Left renal pelvis (tissue), 4 donors: ENCODE measurements at places on chromosomes 2 and 18.

DNA sequence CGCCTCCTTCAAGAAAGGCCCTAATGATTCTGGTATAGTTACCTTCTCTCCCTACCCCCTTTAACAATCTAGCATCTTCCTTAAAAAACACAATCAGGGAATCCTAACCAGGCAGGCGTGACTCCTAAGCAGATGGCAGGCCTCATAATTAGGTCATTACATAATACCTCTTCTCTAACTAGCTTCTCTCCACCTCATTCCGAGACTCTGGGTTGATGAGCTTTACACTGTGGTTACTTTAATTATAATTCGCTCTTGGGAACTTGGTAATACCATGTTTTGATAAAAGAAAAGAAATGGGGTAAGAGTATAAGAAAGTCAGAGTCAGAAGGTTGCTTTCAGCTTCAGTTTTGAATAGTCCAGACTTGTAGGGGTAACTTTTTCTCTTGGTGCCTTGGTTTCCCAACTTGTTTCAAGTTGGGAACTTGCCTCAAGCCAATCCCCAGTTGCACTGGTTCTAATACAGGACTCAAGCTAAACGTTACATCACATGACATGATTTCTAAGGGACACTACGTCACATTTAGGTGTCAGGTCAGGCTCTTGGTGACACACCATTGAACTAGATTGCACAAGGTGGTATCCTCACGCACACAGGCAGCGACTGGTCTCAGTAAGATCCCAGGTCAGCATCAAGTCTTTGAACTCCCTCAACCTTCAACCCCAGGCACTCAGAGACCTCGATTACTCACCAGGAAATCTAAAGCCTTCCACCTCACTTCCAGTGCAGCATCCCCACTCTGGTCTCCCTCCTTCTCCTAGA is 59.2 kb downstream of the AAK1 start:
- DNase-seq = no peak

DNA sequence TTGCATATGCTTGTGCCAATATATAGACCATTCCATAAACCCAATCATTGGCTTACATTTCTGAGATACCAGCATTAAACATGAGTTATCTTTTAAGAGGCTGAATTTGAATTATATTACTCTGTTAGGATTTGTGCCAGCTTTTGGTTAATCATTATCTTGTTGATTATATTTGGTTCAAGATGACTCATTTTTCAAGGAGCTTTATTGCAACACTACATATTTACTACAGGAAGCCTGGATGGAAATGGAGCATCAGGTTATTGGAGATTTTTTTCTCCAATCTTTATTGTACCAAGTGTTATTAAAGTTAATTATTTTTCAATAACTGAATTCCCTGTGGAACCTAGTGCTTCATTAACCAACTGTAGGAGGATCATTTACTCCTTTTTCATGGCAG is 26.4 kb downstream of the EML4 start:
- no peak for DNase-seq

DNA sequence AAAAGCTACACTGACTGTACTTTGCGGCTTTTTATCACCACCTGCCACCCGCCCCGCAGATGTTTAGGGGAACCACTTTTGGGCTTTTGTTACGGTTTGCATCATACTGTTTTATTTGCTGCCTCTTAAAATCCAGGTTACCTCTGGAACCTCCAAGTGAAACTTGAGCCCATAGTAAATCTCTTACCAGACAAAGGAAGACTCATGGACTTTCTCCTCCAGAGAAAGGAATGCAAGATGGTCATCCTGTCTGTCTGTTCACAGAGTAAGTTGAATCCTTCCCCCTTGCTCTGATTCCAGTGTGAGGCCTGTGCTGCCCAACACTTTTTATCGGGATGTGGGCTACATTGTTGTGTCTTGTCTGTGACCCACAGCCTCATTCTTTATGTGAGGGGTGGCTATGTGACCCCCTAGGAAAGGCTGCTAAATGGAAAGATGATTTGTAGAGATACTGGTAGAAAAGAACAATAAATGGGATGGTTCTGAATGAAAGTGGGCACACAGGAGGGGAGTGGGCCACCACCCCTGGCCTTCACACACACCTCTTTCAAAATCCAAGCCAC is 23.3 kb downstream of the RMC1 start:
- DNase-seq = peak; percentile 30

GRCh38 chr2:223415071-223415470 is 187.1 kb downstream of the SCG2 start:
- DNase-seq = no peak
